Activated naive CD8-positive, alpha-beta T cell treated with anti-CD3 and anti-CD28 coated beads for 36 hours (primary cell): ENCODE measurements at places on chromosomes 5 and 9. TPM values are rescaled to one million over a fixed set of nuclear protein-coding genes. Genes with fewer than 3 reads are reported as not detected.

DNA sequence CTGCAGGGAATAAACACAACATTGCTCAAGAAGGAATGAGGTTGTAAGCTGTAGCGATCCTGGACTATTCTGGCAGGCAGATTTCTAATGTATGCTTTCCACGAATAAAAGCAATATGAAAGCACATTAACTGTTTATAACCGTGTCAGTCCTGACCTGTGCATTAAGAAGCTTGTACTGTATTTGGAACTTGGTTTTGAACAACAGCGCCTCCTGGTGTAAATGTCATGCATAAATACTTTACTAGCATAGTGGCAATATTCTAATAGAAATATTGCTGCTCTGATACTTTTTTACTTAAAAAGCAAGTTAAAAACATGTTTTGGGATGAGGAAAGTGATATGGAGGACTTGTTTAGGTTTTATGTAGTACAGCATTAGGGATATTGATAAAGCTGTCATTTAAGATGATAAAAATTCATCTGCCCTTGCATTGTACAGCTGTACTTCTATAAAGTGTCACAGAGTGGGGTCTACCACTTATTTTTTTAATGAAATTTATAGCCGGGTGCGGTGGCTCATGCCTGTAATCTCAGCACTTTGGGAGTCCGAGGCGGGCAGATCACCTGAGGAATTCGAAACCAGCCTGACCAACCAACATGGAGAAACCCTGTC is 70.7 kb upstream of the GNE start:
- no peaks in the 10 kb centered on the region for H3K27me3 ChIP-seq
- no peaks in the 10 kb centered on the region for H3K36me3 ChIP-seq
- no peaks in the 10 kb centered on the region for H3K4me1 ChIP-seq
- no peak overlapping the region for H3K4me3 ChIP-seq

DNA sequence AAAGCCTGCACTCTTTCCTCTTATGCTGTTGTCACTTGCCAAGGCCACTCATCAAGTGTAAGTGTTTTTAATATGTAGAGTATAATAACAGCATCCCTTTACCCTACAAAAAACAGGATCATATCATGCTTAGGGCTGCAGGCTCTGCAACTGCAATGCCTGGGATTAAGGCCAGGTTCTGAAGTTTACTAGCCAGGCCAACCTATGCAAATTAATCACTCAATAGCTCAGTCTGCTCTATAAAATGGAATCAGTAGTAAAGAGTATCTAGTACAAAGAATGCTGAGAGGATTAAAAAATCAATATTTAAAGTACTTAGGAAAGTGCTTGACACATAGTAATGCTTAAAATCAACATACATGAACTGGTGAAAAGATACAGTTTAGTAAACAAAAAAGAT is 253.3 kb downstream of the EDIL3 start:
- no peak overlapping the region for H3K4me3 ChIP-seq
- no peak overlapping the region for H3K27ac ChIP-seq
- H3K36me3 ChIP-seq, result no peaks in the 10 kb centered on the region
- H3K4me1 ChIP-seq, result no peaks in the 10 kb centered on the region

DNA sequence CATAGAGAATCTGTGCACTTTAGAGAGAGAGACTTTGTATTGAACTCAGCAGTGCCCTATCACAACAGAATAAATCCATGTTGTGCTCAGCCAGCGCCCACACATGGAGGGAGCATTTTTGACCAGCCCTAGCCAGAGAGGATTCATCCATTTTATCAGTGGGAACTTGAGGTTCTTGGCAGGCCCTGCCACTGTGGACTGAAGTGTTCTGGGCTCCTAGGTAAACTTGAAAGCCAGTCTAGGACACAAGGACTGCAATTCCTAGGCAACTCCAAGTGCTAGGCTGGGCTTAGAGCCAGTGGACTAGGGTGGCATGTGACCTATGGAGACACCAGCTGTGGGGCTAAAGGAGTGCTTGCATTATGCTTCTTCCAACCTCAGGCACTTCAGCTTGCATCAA is 523.5 kb downstream of the CDH12 start:
- H3K4me1 ChIP-seq, result no peaks in the 10 kb centered on the region
- no peaks in the 10 kb centered on the region for H3K27me3 ChIP-seq
- no peak overlapping the region for H3K27ac ChIP-seq
- no peak overlapping the region for H3K4me3 ChIP-seq

ZNF618 gene
- 0.27 TPM for total RNA-seq

HBEGF gene
- 5.7 TPM for total RNA-seq
